ENCODE measurements at places on chromosomes 7 and 10.

DNA sequence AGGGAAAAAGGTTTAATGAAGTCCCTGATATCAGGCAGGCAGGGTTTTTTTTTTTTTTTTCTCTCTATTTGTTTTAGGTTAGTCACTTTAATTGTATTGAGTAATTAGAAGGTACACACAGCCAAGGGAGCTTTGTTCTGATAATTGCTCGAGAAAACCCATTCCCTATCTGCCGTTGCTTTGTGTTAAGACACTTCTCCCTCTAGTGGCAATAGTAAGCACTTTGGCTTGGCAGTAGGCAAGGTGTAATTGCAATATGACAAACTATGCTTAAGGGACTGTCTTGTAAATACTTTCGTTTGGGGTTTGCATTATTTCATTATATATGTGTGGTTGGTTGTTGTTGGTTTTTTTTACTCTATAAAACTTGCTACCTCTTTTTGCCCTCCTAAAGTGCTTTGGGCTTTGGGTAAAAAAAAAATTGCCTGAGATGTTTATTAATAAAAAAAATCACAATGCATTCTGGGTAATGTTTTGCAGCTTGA, 113.4 kb downstream of the BTRC start:
- DNase-seq: no peak

DNA sequence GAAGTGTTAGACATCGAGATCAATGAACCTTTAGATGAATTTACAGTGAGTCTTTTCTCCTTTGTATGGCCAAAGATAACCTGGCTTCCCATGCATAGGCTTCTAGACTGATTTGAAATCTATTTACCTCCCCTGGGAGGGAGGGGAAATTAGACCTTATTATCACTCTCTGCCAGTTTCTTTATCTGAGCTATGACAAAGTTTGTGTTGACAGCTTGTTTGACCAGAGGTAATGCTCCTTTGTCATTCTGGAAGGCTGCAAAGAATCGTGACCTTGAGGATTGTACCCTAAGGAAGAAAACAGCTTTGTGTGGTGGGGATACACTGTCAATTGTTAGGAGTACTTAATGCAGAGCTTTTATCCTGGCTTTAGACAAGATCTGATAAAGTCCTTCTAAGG, 36.4 kb downstream of the RBM33 start:
- no peak for DNase-seq

GRCh38 chr7:140397784-140398750, at the start of gene SLC37A3:
Gene SLC37A3, minus strand, starts transcription at chr7:140398530. Its CDS starts 16,004 bp downstream, at chr7:140382526.
- peak; percentile 78 for DNase-seq

DNA sequence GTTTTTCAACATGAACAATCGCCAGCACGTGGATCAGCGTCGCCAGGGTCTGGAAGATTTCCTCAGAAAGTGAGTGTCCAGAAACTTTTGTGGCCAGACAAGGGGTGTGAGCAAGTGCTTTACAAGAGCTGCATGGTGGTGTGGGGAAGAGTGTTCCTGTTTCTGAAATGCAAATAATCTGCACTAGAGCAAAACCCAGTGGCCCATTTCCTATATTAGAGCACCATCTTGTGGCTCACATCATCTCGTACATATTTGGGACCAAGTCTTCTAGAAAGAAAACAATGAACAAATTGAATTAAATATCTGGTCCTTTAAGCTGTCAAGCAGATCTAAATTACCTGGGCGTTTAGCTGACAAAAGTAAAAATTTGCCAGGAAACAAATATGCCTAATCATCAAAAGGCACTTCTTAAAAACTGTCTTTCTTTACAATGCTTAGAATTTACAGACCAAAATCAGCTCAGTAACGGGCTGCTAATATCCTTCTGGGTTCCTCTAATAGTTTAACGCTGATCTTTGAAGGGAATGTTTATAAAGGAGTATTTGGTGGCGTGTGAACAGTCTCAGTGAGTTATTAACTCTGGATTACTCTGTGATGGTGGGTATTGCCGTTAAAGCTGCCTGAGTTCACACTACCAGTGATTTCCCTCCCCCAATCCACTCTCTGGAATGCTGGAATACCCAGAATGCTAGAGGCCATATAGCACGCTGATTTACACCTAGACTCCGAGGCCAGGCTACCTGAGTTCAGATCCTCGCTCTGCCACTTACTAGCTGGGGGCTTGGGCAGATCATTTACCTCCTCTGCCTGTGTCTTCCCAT, 73.6 kb downstream of the SNX10 start:
- peak; percentile 8 for DNase-seq

DNA sequence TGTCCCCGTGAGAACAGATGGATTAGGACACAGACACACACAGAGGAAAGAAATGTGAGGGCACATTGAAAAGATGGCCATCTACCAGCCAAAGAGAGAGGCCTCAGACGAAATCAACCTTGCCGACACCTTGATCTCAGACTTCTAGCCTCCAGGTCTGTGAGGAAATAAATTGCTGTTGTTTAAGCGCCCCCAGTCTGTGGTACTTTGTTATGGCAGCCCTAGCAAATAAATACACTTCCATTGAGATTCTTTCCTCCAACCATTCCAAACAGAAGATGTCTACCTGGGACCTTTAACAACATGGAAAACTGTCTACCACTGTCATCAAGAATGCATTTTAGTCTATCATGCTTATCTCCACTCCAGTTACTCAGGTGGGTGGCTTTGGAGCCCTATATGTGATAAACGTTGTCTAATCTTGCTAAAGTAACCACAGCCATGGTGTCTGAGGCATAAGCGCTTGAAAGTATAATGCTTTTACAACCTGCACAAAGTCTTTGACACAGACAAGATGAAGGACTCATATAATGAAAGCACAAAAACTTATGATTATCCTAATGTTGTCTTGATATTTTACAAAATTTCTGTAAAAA, 244.3 kb downstream of the MTERF1 start:
- no peak for DNase-seq

DNA sequence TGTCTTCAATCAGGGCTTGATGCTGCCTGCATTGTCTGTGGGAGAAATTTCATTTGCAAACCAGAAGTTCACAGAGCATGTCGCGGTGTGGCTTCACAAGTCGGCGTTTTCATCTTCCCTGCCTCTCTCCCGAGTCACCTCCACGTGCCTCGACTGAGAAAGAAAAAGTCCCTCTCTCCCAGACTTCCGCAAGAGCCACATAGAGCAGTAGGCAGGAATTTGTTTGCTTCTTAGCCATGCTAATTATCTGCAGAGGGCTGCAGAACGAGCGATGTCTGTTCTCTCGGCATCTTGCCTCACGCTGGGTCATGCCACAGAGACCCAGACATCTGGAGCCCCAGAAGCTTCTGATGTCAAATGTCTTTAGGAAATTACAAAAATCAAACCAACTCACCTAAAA, 272.2 kb downstream of the TCF7L2 start:
- no peak for DNase-seq

DNA sequence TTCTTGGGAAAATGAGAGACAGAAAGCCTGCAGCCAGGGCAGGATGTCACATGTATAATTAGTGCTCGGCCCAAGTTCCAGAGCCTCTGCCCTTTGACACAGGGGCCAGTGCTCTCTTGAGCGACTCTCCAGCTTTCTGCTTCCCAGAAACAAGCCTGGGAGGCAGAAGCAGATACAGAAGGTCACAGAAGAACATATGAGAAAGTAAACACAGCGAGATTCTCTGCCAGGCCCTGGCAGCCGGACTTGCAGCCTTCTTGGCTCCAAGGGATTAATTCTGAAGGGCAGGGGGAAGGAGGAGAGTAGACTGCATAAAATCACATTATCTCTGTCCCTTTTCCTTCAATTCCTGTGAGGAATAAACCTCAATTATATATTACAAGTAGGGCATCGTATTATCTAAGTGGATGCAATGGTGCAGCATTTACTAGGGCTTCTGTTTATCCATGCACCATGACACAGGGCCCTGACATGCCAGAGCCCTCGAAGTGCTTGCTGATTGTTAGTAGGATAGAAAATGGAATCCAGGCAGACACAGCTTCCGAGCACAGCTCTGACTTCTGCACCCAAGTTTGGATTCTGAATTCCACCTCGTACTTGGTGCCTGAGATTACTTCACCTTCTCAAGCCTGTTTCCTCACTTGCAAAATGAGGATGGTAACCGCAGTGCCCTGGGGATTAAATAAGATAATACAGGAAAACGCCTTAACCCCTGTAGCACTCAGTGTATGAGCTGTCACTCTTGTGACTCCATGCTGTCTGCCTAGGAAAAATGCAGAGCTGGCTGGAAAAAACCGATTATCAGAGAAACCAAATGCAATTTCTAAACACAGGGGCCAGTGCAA, 536.5 kb downstream of the TNS3 start:
- no peak for DNase-seq

DNA sequence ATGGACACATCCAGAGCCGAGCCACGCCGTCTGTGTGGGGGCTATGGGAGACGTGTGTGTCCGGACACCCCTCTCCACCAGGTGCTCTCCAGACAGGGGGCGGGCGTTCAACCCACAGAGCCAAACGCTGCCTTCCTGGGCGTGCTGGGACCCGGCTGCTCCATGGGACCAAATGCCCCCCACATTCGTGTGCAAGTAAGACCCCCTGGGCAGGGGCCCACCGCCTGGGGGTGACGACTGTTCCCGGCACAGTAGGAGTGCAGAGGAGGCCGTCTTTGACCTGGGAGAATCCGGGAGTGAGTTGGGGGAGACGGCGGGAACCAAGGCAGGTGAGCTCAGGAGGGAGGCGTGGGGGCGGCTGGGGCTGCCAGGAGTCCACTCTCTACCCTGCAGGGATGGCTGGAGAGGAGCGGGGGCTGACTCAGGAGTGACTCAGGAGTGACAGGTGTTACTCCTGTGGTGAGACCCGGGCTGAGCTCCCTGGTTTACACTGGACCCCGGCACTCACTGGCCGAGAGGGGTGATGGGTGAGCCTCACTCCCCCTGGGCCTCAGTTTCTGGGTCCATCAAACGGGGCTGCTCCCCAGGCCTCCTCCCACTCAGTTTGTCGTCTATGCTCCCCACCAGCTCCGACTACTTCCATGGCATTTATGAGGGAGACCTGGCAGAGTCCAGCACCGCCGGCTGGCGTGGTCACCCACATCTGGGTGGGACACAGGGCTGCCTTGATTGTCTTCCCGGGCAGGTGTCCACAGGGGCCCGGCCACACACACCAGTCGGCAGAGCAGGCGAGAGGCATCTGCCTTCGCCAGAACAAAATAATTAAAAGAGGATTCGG, 95.0 kb downstream of the MICALL2 start:
- DNase-seq: no peak

DNA sequence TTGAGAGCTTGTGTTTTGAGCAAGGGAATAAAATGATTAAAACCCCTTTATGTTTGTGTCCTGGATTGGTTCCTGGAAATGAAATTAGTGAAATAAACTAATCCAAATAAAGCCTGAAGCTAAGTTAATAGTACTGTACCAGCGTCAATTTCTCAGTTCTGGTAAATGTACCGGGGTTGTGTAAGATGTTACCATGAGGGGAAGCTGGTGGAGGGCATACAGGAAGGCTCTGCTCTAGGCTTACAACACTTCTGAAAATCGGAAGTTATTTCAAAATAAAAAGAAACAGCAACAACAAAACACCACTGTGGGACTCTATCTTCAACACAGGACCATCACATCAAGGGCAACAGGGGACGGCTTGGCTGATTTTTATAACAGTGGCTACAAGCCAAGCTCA, 257.0 kb downstream of the CREB5 start:
- no peak for DNase-seq

DNA sequence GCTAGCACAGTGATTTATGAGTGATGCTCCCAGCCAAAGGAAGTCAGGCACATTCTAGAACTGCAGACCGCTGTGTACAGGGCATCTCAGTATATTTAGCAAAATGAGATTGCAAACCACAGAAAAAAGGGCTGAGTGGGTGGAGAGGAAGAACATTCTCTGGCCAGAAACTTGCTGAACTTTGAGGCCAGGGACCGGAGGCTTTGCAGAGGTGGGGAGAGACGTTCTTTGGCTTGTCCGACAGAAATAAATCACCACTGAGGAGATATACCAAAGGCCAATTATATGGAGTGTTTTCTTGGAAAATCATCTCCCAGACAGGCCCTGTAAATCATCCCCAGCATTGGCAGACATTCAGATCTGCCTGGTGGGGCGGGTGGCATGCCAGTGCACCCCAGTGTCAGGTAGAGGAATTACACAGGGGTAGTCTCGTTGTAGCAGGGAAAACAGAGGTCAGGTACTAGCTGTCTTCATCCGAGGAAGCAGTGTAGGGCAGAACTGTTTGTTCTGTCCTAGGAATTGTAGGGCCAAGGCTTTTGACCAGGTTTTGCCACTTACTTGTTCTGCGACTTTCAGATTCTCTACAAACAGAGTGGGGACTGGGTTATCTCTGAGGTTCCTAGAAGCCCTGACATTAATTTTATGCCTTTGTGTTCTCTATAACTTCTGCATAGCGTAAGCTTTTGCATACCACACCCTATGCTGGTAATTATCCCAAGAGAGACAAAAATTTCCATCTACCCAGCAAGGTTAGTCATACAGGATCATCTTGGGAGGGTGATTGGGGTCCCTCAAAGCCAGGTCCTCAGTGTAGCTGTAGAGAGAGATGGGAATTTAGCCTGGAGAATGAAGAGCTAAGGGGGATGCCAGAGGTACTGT, 655.6 kb downstream of the LRMDA start:
- no peak for DNase-seq

DNA sequence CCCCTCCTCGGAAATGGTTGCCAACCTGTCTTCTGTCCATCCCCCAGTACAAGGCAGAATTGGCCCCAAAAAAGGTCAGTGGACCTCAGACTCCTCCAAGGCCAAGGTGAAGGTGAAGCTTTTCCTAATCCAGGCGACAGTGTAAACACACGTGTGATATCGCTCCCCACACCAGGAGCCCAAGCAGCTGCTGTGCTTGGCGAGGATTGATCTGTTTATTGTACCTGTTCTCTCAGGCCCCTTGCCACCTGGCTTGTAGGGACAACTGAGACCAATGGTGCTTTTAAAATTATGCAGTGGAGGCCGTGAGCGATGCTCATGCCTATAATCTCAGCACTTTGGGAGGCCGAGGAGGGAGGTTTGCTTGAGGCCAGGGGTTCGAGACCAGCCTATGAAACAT, 66.1 kb upstream of the GTF2IRD1 start:
- no peak for DNase-seq

DNA sequence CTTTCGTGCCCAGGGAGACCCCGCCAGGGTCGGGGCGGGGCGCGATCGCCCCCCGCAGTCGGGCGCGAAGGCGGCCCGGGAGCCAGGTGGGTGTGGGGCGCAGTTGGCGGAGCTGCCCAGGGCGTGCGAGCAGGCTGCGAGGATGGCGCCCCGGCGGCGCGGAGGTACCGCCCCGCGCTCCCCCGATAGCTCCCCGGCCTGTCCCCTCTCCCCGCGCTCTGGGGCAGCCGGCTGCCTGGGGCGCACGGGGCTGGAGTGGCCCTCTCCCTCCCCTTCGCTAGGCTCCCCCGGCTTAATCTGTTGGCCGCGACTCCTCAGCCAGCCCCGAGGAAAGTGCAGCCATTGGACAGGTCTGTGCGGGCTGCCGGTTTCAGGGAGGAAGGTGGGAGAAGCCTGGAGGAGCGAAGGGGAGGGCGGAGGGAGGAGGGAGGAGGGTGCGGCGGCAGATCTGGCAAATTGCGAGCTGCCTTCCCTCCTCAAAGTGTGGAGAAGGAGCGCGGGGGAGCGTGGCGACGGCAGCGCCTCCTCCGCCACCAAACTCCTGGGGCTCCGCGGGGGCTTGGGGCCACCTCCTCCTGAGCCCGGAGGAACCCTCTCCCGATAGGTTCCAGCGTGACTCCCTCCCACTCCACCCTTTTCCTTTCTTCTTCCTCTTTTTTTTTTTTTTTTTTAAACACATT, 361 bp upstream of the PLXDC2 start:
- DNase-seq: no peak
